ENCODE measurements at places on chromosomes 3 and 15. TPM values are rescaled to one million over a fixed set of nuclear protein-coding genes. Genes with fewer than 3 reads are reported as not detected.

TGM4 gene
- polyA plus RNA-seq, result not detected

PLOD2 gene
- polyA plus RNA-seq, result not detected

C3orf70 gene
- polyA plus RNA-seq, result not detected

CELF6 gene
- 0.21 TPM for polyA plus RNA-seq

IQCF5 gene
- polyA plus RNA-seq, result not detected

Data from naive B cell (primary cell).